ENCODE measurements at places on chromosomes 6 and 20.

- DNase-seq: no peak
Observed at GRCh38 chr6:119065382-119065781, 13.1 kb downstream of the FAM184A start.

DNA sequence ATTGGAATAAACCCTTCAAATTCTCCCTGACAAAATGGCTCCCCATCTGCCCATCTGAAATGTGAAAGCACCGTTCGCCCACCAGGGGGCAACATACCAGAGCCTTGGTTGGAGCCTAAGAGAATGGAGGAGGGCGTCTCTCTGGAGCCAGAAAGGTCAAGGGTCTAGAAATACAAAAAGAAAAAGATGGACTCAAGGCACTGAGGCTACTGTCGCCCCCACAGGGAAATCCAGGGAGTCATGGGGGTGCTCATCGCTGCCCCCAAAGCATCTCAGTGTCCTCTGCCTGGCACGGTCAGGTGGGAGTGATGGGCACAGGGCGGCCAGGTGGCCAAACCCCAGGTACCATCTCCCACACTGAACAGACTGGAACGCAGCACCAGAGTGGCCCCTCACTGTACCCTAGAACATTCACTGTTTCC is 136.3 kb downstream of the ZMYND8 start:
- DNase-seq: no peak

- DNase-seq: no peak
Observed at GRCh38 chr20:7155794-7156193, 388.3 kb downstream of the BMP2 start.

GRCh38 chr6:169530752-169531123 is 171.1 kb downstream of the WDR27 start:
- DNase-seq: no peak

GRCh38 chr6:35179901-35180535 is 33.7 kb upstream of the SCUBE3 start:
- peak; percentile 53 for DNase-seq

DNA sequence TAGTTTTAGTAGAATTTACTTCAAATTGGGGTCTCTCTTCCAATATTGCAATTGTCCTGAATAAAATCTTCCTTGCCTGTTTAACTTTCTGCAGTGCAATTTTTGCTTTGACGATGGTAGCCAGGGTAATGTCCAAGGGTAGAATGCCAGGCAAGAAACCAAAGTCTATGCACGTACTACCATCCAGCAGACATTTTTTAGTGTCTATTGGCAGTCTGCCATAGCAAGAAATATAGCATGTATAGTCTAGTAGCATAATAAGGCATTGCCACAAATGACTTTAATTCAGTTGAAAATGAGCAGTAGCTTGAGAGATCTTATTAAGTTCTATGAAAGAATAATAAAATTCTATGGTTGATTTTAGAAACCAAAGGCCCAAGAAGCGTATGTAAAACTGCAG is 62.3 kb upstream of the KCNQ5 start:
- peak; percentile 12 for DNase-seq

- DNase-seq: no peak
Observed at GRCh38 chr20:61780066-61780465, 285.6 kb downstream of the TAF4 start.

DNA sequence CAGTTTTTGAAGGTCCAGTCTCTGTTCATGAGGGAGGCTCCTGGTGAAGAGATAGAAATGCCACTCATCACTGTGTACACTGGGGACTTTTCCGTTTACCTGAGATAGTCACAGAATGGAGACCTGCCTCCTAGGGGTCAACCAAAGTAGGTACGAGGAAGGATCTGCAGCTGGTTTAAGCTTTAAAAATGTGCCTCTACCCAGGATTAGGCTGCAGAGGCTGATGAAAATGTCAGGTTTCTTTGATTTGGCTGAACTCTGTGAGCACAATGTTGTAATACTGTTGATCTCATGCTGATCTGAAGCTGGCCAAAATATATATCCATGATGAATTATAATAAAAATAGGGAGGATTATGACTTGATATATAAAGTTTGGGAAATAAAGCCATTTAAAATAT is 182.7 kb downstream of the ADAT2 start:
- DNase-seq: no peak

GRCh38 chr6:125832391-125833117 is 41.8 kb downstream of the NCOA7 start:
- DNase-seq: no peak

DNA sequence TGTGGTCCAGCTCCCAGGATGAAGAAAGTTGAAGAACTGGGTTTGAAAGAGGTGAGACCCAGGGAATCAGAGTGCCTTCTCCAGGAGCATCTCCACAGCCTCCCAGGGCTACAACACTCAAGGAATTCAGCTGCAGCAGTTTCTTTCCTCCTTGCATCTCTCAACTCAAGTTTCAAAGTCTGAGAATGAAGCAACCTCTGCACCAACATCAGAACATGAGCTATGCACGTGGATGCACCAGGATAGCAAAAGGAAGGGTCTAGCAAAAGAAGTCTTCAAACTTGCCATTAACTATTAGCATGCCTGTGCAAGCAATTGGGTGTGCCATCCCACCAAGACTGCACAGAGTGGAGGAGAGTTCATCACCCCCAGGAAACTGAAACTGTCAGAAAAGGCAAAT is 193.9 kb downstream of the OTOR start:
- no peak for DNase-seq

- no peak for DNase-seq
Observed at GRCh38 chr6:4726645-4727044, 49.6 kb upstream of the CDYL start.

GRCh38 chr6:45514454-45515230 is 136.9 kb upstream of the SUPT3H start:
- no peak for DNase-seq

DNA sequence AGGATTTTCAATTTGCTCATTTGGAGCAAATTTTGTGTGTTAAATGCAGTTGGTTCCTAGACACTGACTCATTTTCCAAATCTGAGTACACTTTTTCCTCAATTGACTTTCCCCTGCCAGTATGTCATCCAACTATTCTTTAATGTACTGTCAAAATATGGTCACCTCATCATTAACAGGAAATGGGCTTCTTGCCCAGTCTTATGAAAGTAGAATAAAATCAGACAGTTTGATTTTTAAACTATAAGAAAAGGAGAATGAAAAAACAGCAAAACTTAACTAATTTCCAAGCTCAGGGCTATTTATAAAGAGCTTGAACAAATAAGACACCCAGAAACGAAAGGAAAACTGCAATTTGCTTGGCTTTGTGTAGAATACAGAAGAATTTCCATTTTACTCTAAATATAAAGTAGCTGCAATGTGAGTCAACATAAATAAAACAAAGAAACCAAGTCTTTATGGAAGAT is 43.7 kb upstream of the RAB23 start:
- DNase-seq: no peak

DNA sequence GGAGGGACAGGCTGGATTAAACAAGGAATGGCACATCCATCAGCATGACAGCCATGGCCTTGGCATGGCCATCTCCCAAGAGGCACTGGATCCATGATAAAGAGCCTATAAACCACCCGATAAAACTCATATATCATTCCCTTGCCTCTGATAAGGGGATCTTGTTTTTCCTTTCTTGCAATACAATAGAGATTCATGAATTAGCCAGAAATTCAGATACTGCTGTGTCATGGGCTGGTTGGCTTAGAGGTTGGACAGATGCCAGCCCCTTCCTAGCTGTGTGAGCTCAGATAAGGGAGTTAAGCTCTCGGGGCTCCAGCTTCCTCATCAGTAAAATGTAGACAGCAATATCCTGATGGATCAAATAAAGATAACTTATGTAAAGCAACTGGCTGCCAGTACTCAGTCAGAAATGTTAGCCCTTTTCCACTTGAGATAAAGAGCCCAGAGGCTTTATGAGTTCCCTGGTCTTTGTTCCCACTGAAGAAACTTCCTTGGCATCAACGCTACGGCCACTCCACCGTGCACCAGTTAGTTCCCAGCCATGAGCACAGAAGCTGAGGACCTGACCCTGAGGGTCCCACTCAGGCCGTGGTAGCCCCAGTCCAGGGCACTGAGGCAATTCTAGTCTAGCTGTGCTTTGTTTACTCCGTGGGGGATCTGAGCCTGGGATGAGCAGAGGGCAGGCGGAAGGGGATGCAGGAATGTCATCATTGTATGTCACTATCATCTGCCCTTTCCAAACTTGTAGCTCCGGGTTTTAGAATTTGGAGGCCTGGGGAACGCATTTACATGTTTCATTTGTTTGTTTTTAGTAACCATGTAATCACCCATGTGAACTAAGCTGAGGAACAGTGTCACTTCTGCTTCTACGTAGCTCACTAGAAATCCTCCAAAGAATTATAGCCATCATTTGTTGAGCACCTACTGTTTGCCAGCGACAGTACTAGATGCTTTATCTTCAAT is 67.2 kb upstream of the TBC1D7 start:
- DNase-seq: peak; percentile 86

GRCh38 chr20:63163596-63164483 is 52.1 kb downstream of the YTHDF1 start:
- no peak for DNase-seq

GRCh38 chr6:109705258-109705657 is 14.2 kb downstream of the FIG4 start:
- peak; percentile 92 for DNase-seq

- DNase-seq: no peak
Observed at GRCh38 chr6:30513451-30513850, 24.1 kb downstream of the HLA-E start.

GRCh38 chr6:75748743-75749538 is at the start of gene MYO6:
TSS of gene MYO6 (plus strand) at chr6:75749239. CDS start at chr6:75817548, 68,309 bp downstream.
- peak; percentile 71 for DNase-seq

GRCh38 chr6:133964702-133965101 is 11.7 kb downstream of the TBPL1 start:
- no peak for DNase-seq

GRCh38 chr6:4402477-4402976 is 267.2 kb upstream of the ECI2 start:
- DNase-seq: peak; percentile 42

- no peak for DNase-seq
Observed at GRCh38 chr6:334536-335510, 42.5 kb downstream of the DUSP22 start.

- DNase-seq: no peak
Observed at GRCh38 chr6:73050706-73051105, 174.6 kb downstream of the KHDC1L start.
